ENCODE measurements at places on chromosomes 13 and 19.

- no peak for DNase-seq
Measured at GRCh38 chr19:28489776-28490175, 723.2 kb downstream of the UQCRFS1 start.

- no peak for DNase-seq
Measured at GRCh38 chr13:73403355-73404120, 344.7 kb downstream of the KLF5 start.

GRCh38 chr19:43660971-43661360, 9.0 kb downstream of the PLAUR start:
- no peak for DNase-seq

DNA sequence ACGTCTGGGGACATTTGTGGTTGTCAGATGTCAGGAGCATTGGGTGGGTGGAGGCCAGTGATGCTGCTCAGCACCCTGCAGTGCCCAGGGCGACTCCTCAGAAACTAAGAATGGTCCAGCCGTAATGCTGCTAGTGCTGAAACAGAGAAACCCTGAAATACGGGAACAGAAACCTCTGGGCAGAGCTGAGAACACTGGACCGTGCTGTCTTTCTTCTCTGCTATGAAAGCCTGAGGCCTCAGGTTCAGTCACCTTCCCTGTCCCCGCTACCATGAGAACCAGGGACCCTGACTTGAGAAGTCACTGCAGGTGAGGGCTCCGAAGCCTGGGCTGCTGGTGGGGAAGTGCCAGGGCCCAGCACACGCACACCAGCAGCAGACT, 13.4 kb downstream of the CAPS start:
- DNase-seq = no peak

DNA sequence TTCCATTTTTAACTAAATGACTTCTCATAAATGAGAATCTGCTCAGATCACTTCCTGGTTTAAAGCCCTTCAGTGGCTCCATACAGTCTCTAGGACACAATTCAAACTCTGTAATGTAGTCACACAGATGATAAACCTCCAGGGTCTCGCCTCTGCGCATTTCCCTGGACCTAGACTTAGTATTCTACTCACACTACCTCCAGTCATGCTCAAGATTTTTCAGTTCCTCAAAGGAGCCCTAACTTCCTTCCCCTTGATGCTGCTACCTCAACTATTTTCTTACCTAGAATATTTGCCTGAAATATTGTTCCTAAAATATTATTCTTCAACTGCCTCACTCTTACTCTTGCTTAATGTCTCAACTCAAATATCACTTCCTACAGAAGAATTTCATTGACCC, 86.7 kb upstream of the TPP2 start:
- DNase-seq = no peak

- DNase-seq = no peak
Measured at GRCh38 chr13:59534806-59535205, 628.9 kb downstream of the DIAPH3 start.

- peak; percentile 16 for DNase-seq
Measured at GRCh38 chr13:26784704-26785639, 24.4 kb upstream of the GPR12 start.

DNA sequence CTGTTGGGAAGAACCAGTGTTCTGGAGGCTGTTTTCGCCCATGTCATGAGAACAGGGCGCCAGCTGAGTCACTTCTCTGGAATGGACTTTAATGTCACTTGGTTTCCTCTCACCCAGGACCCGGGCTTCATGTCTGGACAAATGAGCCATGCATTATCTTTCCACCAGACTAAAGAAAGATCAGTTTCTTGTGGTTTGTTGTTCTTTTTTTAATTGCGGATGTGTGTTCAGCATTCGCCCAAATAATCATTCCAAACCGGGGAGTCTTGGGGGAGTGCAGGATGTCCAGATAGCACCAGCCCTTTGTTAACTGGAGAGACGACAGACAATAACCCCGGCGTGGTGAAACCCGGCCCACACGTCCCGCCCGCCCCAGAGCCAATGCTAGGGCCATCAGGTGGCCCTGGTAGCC, 102.5 kb downstream of the COL4A2 start:
- DNase-seq = no peak

DNA sequence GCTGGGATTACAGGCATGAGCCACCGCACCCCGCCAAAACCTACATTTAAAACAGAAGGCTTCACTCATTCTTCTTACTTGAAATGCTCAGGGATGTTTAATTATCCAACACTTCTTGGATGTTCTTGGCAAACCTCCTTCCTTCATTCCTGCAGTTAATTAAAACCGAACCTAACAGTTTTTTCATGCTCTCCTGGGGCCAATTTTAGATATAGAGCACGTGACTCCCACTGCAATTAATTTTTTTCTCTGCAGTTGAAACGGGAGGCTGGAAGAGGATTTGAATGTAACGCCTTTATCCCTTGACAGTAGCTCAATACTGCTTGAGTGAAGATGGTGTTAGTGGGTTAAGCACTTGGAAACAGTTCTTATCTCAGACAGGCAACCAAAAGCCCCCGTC, 4.6 kb upstream of the ACTL9 start:
- DNase-seq = no peak

DNA sequence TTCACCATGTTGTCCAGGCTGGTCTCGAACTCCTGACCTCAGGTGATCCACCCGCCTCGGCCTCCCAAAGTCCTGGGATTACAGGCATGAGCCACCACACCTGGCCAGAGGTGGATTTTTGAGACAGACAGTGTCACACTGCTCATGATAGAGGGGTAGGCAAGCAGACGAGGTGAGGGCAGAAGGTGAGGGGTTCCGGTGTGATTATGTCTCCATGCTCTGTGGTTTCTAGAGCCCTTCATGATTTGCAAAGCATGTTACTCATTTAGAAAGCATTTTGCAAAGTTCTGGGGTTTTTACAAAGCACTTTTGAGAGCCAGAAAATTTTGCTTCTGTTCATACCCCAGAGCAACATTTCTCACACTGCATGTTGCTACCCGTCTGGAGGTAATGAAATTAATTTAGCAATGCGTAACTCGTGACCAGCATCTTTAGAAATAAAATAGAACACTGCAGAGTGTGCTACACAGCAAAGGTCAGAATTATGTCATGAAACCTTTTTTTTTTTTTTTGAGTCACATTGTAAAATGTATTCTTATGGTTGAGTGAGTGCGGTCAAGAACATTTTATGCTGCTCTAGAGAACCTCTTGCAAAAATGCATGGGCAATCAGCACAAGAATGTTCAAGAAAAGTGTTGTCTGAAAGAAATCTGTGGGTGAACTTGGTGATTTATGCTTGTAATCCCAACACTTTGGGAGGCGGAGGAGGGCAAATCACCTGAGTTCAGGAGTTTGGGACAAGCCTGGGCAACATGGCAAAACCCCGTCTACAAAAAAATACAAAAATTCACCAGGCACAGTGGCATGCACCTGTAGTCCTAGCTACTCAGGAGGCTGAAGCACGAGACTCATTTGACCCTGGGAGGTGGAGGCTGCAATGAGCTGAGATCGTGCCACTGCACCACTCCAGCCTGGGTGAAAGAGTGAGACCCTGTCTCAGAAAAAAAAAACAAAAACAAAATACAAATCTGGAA, 58.0 kb downstream of the MAP4K1 start:
- DNase-seq = no peak

DNA sequence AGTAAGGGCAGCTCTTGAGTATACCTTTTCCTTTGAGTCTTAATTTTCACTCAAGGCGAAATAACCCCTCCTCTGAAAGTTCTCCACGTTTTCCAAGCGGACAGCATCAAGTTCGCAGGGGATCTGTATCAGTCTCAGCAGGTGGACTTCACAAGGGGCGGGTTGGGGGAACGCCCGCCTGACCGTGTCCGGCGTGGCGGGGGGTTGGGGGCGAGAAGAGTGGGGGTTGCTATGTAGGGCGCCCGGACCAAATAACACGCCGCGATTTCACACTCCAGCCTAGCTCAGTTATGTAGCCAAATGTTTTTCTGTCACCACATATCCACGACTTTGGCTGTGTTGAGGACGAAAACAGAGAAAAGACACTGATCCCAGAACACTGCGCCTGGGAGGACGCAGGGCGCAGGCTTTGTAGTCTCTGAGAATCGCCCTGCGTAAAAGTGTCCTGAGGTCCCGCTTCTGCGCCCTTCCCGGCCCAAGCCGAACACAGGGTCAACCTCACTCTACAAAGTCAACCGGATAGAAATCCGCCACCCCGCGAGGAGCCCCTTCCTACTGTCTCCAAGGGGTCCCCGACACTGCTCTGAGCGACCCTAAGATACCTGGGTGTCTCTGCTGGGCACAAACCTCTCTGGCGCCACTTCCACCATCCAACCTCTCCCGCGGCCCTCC, 524 bp downstream of the RUBCNL start:
- DNase-seq = no peak

DNA sequence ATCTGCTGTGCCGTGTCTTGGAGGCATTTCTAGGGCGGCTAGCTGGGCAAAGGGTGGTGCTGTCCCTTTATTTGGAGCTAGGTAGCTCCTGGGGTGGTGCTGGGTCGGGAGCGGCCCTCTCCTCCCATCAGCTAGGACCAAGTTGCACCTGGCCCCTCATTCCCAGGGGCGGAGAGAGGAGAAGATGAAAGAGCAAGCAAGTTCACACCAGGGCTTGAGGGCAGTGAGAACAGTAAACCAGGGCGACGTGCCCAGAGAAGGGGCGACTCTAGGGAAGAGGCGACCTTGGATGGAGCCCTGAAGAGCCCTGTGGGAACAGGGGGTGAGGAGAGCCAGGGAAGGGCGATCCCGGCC, 17.0 kb upstream of the KCNN1 start:
- DNase-seq = no peak

DNA sequence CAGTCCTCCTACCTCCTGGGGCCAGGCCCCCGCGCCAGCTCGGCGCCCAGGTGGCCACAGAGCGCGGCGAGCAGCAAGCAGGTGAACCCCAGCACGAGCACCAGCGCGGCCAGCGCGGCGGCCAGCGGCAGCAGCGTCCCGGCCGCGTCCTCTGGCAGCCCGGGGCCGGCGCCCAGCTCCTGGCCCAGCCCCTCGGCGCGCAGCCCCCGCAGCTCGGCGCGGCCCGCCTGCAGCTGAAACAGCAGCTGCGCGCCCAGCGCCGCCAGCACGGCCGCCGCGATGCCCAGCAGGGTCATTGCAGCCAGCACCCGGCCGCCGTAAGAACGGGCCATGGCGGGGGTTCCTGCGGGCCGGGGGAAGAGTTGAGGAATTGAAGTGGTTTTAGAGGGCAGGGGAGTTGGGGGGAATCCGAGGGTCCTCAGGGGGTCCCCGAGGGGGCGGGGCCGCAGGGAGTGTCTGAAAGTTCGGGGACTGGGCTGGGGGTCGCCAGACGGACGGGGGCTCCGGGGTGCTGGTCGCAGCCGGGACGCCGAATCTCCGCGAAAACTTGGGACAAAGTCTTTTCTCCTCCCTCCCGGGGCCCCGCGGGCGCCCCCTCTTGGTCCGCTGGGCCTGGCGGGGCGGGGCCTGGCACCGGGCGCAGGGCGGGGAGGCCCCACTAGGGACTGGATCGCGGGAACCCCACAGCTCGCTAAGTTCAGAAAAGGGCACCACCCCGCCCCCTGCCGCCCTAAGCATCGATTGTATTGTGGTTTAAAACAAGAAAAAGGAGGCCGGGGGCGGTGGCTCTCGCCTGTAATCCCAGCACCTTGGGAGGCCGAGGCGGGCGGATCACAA, at the start of gene TMEM221:
Gene TMEM221, minus strand, starts transcription at position 538 of the 837 bp plus-strand sequence. Its CDS starts 206 bp downstream, at position 332.
- DNase-seq = peak; percentile 40

DNA sequence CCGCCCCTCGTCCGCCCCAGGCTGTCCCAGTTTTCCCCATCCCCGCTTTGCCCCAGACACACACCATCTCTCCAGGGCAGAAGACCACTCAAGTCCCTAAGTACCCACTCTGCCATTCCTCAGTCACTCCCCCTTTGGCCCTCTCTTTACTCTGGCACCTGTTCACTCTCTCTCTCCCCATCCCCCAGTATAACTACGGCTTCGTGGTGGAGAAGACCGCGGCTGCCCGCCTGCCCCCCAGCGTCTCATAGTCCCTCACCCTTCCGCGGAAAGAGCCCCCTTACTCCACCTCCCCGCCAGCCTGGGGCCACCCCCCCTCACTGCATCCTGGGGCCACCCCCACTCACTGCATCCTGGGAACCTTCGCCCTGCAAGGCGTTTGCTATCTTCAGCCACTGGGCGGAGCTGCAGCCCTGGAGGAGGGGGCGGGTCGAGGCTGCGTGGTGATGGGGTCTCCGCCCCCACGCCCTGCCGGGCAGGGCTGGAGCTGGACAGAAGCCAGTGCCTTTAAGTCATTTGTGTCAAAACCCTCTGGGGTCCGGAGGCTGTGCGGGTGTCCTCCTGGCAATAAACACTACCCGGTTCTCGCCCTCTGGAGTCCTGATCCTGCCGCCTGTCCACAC, 5.0 kb downstream of the MVB12A start:
- peak; percentile 11 for DNase-seq

DNA sequence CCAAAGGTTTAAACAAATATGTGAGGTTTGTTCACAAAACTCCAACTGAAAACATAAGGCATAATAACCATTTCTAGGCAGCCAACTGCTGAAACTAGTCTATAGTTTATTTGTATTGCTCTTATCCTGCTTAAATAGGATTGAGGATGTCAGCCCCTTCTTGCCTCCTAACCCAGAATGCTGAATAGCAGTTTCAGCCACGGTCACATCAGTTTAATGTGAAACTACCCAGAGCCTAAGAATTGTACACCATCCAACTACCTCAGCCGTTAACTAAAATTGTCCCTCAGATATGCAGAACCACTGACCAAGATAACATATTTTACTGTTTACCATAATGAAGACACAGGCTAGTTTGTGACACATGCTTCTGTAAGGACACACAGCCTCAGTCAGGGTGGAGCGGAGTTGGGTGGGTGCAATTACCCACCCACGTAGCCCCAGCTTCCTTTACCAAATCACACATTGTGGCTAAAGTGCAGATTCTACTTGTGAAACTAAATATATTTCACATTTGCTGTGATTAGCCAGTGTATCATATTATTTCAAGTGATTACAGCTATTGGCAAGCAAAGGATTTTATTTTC, 259.9 kb downstream of the EFNB2 start:
- DNase-seq = no peak

DNA sequence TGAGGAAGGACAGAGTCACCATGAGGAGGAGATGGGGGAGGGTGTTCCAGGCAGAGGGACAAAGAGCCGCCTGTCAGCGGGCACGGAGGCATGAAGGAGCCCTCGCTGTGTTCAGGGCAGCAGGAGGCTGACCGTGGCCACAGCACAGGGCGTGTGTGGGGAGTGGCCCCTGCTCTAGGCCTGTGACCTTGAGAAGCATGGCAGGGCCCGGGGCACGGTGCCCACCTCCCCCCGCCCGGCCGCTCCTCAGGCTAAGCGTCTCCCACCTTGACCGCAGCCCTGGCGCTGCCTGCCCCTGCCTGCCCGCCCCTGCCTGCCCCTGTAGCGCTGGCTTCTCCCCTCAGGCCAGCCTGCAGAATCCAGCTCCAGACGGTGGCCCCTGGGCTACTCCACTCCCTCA, 11.6 kb downstream of the MAP2K2 start:
- DNase-seq = no peak

- DNase-seq = no peak
Measured at GRCh38 chr19:27972291-27973040, 1240.5 kb downstream of the UQCRFS1 start.

- no peak for DNase-seq
Measured at GRCh38 chr19:1942934-1943555, 2.1 kb downstream of the CSNK1G2 start.

- DNase-seq = no peak
Measured at GRCh38 chr19:15123900-15124299, 16.7 kb downstream of the SYDE1 start.
